Activated T-helper 9 cell treated with anti-CD3 and anti-CD28 coated beads, Interleukin-2, amount 50 U/mL, for 16 hours (primary cell): ENCODE measurements at places on chromosomes 1 and 21.
A peak's percentile ranks its signal among the peaks of the same experiment; 100 is the strongest.

DNA sequence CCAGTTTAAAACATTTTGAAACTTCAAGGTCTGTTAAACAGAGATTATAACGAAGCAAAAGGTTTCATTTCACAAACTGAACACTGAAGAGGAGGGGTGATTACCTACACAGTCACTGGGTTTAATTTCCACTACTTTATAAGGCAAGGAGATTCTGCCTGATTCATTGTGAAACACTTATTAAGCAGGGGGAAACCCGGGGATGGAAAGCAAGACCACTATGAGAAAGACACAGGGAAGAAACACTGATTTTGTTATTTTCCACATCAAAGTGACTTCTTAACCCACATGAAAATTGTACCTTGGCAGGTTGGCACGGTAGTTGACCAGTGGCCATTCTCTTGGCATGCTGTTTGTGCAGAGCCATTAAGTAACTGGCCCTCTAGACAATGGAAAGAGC, 8.1 kb upstream of the F5 start:
- DNase-seq: no peak

GRCh38 chr1:22817462-22817861, 106.8 kb downstream of the EPHB2 start:
- no peak for DNase-seq

- DNase-seq: no peak
Observed at GRCh38 chr1:94909486-94909885, 17.4 kb downstream of the CNN3 start.

DNA sequence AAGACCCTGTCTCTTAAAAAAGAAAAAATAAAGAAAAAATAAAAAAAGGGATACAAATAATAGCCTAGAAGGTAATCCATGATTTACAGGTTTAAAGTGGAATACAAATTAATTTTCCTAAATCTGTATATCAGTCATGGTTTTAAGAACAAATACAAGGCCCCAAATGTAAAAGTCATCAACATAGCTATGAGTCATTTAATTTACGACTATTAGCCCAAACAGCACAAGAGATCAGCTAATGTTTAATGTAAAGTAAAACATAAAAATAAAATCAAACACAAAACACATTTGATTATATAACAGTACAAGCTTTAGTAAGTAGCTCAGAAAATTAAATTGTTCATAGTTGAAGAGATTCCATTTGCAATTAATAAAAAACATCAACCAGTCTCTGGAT, 20.3 kb upstream of the TAL1 start:
- no peak for DNase-seq

GRCh38 chr1:150151291-150152181, 1.8 kb downstream of the PLEKHO1 start:
- peak; percentile 54 for DNase-seq

GRCh38 chr1:200153277-200154055, 126.0 kb downstream of the NR5A2 start:
- DNase-seq: peak; percentile 9

GRCh38 chr1:2326524-2326923, 64.8 kb downstream of the MORN1 start:
- DNase-seq: no peak

- no peak for DNase-seq
Observed at GRCh38 chr21:39258207-39258606, 55.2 kb downstream of the BRWD1 start.

GRCh38 chr1:194215448-194215847, 1029.0 kb upstream of the B3GALT2 start:
- DNase-seq: no peak

DNA sequence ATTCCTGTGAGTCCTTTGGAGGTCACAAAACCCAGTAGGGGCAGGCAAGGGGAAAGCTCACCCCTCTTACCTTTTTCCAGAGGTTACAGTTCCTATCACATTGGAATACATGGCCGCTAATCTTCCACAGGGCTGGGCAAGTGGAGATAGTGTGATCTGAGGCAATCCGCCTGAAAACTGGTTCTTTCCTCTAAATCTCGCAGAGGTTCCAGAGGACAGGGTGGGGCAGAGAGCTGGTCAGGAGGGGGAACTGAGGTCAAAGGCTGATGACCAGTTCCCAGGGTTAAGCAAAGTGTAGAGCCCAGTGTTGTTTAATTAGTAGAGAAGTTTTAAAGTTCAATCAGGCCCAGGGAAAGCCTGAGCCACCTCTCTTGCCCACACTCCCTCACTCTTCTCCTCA, at the start of gene SERPINC1:
Gene SERPINC1, minus strand, starts transcription at position 179 of the 400 bp plus-strand sequence. Its CDS starts 68 bp downstream, at position 111.
- DNase-seq: no peak

GRCh38 chr1:154733621-154734020, 125.6 kb upstream of the ADAR start:
- no peak for DNase-seq

- DNase-seq: no peak
Observed at GRCh38 chr1:97926017-97926708, 5.3 kb upstream of the DPYD start.

DNA sequence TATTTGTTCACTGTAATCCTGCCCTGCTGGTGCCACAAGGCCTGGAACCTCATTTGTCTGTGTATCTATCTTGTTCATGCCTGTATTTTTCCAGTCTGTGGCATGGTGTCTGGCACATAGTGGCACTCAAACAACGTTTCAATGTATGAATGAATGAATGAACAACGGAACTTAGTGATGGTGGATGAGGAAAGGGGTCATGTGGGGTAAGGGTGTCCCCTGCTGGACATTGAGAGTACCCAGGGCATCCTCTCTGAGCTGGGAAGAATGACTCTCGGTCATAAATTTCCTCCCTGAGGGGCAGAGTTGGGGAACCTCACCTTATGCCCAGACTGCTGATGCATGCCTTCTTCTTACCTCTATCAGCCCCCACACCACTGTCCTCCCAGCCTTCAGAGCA, 18.9 kb upstream of the ZNF683 start:
- no peak for DNase-seq

DNA sequence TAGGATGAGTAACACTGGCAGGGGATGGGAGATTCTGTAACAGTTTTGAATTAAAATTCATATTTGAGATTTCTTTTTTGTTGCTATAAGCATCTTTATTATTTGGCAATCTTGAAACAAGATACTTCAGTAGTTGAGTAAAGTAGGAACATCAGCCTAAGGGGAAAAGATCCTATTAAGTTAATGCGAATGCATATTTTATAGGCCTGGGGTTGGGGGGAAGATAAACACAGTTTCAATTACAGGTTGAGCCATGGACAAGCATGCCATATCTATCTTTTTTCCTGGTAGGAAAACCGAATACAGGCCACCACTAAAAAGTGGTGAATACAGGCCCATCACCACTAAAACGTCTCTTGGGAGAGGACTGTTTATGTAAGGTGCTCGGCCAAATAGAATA, 32.3 kb downstream of the SMAP2 start:
- DNase-seq: no peak

DNA sequence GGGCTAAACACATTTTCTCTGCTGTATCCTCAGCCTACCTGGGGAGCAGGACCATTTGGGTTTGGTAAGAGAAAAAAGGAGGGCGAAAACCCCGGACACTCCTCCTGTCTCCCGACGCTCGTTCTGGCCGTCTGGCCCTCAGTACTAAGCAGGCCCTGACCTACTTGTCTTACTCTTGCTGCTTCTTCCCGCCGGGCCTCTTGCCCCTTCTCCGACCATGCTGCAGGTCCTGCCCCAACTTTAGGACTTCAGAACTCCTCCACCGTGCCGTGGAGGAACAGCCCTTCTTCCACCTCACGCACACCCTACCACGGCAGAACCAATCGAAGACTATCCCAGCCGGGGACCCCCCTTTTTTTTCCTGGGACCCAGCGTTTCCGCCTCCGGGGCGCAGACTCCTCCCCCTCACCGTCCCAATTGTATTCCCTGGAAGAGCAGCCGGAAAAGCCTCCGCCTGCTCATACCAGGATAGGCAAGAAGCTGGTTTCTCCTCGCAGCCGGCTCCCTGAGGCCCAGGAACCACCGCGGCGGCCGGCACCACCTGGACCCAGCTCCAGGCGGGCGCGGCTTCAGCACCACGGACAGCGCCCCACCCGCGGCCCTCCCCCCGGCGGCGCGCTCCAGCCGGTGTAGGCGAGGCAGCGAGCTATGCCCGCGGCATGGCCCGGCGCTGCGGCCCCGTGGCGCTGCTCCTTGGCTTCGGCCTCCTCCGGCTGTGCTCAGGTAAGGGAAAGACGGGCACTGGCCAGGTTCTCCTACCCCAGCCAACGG, at the start of gene CHRNB2:
Gene CHRNB2, plus strand, starts transcription at position 393 of the 771 bp plus-strand sequence. Its CDS starts 267 bp downstream, at position 660.
- peak; percentile 52 for DNase-seq

- DNase-seq: no peak
Observed at GRCh38 chr1:207651583-207651982, 6.7 kb downstream of the CR1L start.

- DNase-seq: no peak
Observed at GRCh38 chr1:203581841-203582240, 44.8 kb upstream of the ATP2B4 start.

DNA sequence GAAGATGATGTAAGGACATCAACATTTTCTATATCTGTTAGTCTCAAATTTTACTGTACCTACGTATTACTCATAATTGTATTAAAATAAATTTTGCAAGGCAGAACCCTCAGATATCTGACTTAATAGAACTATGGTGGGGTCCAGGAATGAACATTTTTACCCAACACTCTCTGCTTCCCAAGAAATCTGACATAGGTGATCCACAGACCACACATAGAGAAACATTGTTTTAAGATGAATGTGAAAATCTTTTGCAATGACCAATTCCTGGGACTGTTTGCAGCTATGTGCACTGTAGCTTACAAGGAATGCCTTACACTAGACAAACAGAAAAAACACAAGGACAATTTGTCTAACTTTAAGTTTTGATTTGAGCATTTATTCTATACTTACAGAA, 645.6 kb upstream of the ADGRL2 start:
- no peak for DNase-seq

DNA sequence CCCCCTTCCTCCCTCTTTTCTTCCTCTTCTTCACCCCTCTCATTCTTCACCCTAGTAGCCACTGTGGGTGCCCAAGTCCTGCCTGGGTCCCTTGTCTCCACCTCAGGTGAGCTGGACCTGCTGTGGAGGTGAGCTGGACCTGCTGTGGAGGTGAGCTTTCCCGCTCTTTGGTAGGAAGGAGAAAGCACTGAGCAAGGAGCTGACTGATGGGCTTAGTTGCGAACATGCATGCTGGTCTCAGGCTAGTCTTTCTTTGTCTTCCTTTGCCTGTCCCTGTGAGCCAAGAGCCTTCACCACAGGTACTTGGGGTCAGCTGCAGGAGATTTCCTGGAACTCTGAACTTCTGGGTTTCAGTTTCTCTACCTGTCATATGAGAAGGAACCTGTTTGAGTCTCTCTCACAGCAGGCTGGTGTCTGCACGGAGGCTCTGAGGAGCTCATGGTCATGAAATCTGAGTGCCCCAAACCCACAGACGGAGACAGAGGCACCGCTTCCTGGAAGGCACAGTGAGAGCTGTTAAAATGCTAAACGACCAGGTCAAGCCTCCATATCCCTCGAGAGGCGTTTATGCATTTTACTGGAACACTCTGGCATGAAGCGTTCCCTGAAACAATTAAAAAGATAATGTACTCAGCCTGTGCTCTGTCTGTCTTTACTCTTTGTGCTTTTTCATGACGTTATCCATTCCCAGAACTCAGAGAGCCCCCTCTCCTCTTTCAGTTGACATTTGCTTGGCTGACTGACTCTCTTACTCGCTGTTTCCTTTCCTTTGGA, 69.5 kb downstream of the RHOU start:
- DNase-seq: no peak
